ENCODE measurements at places on chromosomes 6 and 20.

GRCh38 chr6:85494547-85495536, 45.0 kb downstream of the NT5E start:
- DNase-seq, result no peak

- DNase-seq, result no peak
These were observed 2.9 kb upstream of the RAB22A start for GRCh38 chr20:58306421-58307261.

DNA sequence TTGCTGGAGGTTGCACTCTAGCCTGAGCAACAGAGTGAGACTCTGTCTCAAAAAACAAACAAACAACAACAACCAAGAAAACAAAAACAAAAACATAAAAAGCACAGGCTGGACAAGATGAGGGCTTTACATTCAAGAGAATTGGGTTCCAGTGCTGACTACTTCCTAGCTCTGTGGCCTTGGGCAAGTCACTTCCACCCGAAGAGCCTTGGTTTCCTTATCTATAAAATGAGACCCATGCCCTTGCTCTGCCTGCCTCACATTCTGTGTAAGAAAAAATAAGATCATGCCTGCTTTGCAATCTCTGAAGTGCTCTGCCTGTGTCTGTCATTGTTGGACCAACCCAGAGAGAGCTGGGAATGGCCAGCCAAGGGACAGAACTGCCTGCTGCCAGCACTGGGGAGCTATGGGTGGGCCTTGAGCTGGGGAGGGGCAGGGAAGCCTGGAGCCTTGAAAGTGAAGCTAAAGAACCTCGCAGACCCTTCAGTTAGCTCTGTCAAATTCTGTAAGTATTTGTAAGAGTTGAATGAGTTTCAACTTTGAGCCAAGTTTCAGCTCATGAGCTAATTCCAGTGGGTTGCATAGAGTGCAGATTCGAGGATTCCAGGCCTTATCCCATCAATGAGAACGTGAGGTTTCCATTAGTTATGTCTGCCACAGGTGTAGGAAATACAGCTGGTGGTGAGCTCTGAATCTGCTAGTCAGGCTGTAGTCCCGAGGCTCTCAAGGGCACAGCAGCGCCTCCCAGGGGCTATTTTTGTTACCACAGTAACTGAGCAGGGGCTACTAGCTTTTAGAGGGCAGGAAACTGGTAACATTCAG, 93.2 kb downstream of the DLGAP4 start:
- no peak for DNase-seq

GRCh38 chr6:113172531-113172966, 684.6 kb upstream of the MARCKS start:
- peak; percentile 20 for DNase-seq

GRCh38 chr20:49267327-49267726, 10.5 kb downstream of the ZNFX1 start:
- DNase-seq, result no peak

- DNase-seq, result no peak
These were observed 18.8 kb downstream of the DNMT3B start for GRCh38 chr20:32780749-32781655.

GRCh38 chr6:165913676-165914570, 250.9 kb upstream of the PDE10A start:
- DNase-seq, result no peak
